NCI-H2227 treated with DMSO at 0.1 percent for 48 hours (cell line): ENCODE measurements at places on chromosomes 3 and 15.

- DNase-seq = no peak
These were observed 31.6 kb upstream of the VPS39 start for GRCh38 chr15:42239528-42240182.

- no peak for DNase-seq
These were observed 4.0 kb downstream of the PSMD6 start for GRCh38 chr3:64019271-64019670.

DNA sequence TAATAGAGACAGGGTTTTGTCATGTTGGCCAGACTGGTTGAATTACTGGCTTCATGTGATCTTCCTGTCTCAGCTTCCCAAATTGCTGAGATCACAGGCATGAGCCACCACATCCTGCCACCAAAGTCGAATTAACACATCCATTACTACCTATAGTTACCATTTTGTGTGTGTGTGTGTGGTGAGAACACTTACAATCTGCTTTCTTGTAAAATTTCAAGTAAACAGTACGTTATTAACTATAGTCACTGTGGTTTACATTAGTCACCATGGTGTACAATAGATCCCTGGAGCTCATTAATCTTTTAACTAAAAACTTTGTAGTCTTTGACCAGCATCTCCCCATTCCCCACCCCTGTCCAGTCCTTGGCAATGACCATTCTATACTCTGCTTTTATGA is 270.0 kb downstream of the NAALADL2 start:
- DNase-seq = no peak

DNA sequence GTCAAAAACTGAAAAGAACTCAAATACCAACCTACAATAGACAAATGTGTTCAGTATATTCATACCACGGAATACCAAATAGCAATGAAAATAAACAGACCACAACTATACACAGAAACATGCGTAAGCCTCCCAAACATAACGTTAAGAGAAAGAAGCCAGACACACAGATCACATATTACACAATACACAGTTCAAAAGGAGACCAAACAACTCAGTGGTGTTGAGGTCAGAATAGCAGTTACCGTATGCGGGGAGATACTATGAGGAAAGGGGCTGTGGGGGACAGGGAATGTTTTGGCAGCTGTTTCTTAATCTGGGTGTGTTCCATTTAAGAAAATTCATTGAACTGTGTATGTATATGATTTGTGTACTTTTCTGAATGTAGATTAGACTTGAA is 6.6 kb downstream of the OSBPL10 start:
- DNase-seq = no peak

DNA sequence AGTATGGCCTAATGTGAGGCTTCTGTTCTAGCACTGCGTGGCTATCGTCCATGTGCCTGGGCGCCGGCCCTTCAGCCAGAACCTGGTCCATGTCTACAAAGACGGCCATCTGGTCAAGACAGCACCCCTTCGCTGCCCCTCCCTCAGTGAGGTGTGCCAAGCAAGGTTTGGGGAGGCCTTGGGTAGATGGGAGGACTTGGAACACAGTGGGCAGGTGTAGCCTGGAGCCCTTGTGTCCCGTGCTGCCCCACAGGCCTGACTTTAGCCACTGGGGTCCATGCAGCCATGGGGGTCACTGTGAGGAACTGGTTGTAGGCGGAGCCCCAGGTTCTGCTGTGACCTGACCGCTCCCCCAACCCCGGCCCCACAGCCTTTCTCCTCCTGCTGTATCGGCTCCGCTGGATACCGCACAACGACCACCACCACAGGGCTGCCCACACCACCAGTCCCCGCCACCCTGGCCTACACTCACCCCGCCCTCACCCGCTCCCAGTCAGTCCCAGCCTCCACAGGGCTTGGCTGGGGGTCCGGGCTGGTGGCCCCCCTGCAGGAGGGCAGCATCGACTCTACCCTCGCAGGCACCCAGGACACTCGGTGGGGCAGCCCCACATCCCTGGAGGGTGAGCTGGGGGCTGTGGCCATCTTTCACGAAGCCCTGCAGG is 16.6 kb downstream of the NBEAL2 start:
- DNase-seq = no peak
